ENCODE measurements at places on chromosomes 2 and 18. TPM values are rescaled to one million over a fixed set of nuclear protein-coding genes. Genes with fewer than 3 reads are reported as not detected.

The RAPGEF4 gene
- 10.4 TPM for total RNA-seq

The SLC9A4 gene
- not detected for total RNA-seq

The CCDC74A gene
- 0.96 TPM for total RNA-seq

The CEP192 gene
- total RNA-seq, result 13.5 TPM

The SOCS6 gene
- total RNA-seq, result 17.7 TPM

The CHRND gene
- total RNA-seq, result not detected

The KRTCAP3 gene
- total RNA-seq, result 0.48 TPM

The POTEC gene
- total RNA-seq, result not detected

The PLA2R1 gene
- 8.3 TPM for total RNA-seq

The HRH4 gene
- total RNA-seq, result 0.39 TPM

The LRRC30 gene
- not detected for total RNA-seq

The HAAO gene
- 2.8 TPM for total RNA-seq

The LOXL3 gene
- 8.2 TPM for total RNA-seq

The CASP10 gene
- 10.7 TPM for total RNA-seq

The CWC22 gene
- total RNA-seq, result 16.6 TPM

The PCBP1 gene
- 399 TPM for total RNA-seq

The TNS1 gene
- total RNA-seq, result 449 TPM

The TCF4 gene
- total RNA-seq, result 159 TPM

The OTOF gene
- 0.26 TPM for total RNA-seq

The ANKRD44 gene
- 26.0 TPM for total RNA-seq

The TTR gene
- total RNA-seq, result not detected

The SP5 gene
- total RNA-seq, result 0.26 TPM

The REG1B gene
- 2.6 TPM for total RNA-seq

The GPN1 gene
- total RNA-seq, result 23.1 TPM

The MPV17 gene
- 61.9 TPM for total RNA-seq

The MYCN gene
- 0.29 TPM for total RNA-seq

The PFN4 gene
- total RNA-seq, result not detected

The G6PC2 gene
- 0.35 TPM for total RNA-seq

The CGREF1 gene
- 11.0 TPM for total RNA-seq

The DSG2 gene
- total RNA-seq, result 32.9 TPM

The LAMA3 gene
- total RNA-seq, result 19.6 TPM

The RIT2 gene
- not detected for total RNA-seq

The CYRIA gene
- total RNA-seq, result 22.4 TPM

The RUFY4 gene
- total RNA-seq, result 0.42 TPM

The HNMT gene
- total RNA-seq, result 91.4 TPM

The CEP76 gene
- 8.2 TPM for total RNA-seq

The DNAH6 gene
- total RNA-seq, result 0.77 TPM

The FSIP2 gene
- 0.29 TPM for total RNA-seq

The IL36B gene
- not detected for total RNA-seq

The CFAP53 gene
- 0.16 TPM for total RNA-seq

The EPB41L3 gene
- total RNA-seq, result 249 TPM

The POTEE gene
- total RNA-seq, result 0.16 TPM

The SPC25 gene
- total RNA-seq, result 0.32 TPM

The ANKRD30B gene
- 0.39 TPM for total RNA-seq

The CRYBA2 gene
- total RNA-seq, result not detected

The BMP10 gene
- not detected for total RNA-seq

The GALNT14 gene
- total RNA-seq, result 3.4 TPM
